ENCODE measurements at places on chromosomes 7 and 10. TPM values are rescaled to one million over a fixed set of nuclear protein-coding genes. Genes with fewer than 3 reads are reported as not detected.

EVX1 gene
- total RNA-seq, result 1.1 TPM

C10orf105 gene
- total RNA-seq, result 0.26 TPM

DNA sequence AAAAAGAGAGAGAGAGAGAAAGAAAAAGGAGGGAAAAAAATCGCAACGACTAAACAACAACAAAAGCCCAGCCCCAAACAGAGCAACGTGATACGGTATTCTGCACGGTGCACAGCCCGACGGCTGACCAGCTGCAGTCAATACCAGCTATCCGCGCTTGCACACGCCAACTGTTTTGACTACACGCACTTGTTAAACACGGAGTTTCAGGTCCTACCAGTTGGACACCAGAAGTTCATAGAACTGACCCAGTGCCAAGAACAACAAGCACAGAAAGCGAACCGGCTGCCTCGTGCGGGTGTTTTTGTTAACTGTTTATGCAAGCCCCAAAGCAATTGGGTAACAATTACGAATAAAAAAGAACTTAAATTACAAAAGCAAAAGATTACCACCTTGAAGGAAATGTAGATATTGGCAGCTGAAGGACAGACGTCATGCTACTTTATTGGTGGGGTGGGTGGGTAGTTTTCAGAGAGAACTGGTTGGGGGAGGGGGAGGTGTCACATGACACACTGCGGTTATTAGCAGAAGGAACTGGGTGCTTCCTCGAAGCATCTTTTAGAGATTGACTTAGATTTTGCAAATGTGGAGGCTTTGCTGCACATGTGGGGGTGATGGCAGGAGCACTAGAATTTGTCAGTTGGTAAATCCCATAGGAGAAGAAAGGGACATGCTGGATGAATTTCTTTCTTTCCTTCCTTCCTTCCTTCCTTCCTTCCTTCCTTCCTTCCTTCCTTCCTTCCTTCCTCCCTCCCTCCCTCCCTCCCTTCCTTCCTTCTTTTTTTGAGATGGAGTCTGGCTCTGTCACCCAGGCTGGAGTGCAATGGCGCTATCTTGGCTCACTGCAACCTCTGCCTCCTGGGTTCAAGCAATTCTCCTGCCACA is 110.6 kb upstream of the EFCAB10 start:
- peak; percentile 86 for DNase-seq

- DNase-seq, result no peak
Observed at GRCh38 chr10:112789248-112789647, 160.8 kb upstream of the TCF7L2 start.

TACR2 gene
- 4.5 TPM for total RNA-seq

DNA sequence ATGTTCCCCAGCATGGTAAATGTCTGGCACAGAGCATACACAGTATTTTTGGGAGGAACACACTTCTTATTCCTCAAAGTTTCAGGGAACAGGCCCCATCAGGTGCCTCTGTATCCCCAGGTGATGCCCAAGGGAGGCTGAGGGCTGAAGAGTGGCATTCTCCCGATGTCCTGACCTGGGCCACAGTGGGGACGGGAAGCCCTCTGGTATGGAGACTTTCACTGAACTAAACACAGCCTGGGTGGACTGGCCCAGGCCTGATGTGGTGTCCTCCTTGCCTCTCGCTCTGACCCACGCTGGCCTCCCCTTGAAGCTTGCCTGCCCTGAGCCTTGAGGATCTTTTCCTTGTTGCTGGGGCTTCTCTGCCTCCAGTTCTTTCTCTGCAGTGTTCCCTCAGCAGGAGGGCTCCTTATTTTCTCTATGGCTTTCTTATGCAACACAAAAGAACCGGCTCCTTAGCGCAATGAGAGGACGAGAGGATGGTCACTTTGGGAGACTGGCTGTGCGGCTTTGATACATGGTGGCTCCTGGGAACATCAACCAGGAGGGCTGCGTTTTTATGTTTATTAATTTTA is 157.5 kb upstream of the TNS3 start:
- DNase-seq, result no peak

GRCh38 chr7:126394406-126394805 is 858.3 kb downstream of the GRM8 start:
- no peak for DNase-seq

DNA sequence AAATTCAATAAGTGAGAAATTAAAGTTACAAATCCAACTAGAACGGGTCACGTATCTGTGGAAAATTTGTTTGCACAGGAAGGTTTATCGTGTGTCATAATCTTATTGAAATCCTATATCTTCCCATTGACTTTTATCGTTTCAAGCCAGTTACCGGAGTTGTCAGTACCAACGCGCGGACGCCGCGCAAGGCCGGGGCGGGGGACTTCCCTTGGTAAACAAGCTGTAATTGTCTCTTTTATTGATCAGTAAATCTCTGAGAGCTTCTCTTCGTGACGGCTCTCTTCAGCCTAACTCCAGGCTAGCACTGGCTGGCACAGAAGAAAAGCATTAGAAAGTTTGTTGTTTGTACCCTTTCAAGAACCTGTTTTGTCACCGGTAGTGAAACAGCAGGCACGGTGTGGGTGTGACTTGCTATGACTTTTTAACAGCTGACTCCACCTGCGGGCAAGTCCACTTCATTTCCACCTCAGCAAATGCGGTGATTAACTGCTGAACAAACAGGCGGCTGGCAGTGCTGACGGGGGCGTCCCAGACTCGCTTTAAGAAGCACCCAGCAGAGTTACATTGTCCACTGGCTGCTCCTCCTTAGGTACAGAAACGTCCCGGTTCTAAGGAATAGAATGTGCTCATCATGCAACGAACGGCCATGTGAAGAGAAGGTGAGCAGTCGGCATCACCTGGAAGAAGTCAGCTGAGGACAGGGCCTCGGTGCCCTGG is 215.8 kb downstream of the MAD1L1 start:
- no peak for DNase-seq

DNA sequence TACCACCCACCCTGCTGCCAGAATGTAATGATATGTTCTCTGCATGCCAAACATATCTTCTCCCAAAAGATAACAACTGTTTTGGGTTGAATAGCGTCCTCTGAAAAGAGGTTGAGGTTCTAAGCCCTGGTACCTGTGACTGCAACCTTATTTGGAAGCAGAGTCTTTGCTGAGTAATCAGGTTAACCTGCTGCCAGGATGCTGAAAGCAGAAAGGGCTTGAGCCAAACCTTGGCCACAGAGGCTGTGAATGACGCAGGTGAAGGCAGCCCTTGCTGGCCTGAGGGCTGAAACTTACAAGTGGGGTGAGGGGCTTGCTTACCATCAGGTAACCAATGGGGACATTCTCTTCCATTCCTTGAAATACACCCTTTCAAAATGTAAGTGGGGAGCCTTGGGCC is 151.8 kb upstream of the RHEB start:
- no peak for DNase-seq

UBTD1 gene
- total RNA-seq, result 3.5 TPM

DNA sequence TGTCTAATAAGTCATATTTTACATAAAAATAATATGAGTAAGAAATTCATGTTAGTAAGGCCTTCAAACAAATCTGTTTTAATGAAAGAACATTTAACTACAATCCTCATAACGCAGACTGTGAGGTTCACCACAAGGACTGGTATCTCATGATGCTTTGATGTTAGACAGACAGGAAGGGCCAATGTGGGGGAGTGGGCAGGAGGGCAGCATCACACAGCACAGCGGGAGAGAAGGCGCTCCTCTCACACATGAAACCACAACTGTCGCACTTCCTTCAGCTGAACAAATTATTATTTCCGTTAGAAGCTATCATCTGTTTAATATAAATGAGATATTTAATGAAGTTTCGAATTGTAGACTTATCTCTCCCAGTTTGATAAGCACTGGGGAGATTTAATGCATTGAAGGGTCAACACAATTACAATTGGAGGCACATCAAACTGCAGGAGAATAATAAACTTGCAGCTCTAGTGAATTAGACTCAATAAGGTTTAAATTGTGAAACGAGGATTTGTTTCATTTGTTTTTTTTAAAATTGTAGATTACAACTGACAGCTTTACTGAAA is 466.1 kb downstream of the PARD3 start:
- DNase-seq, result no peak

GRCh38 chr7:1847260-1848001 is 177.4 kb downstream of the ELFN1 start:
- DNase-seq, result no peak

DPP6 gene
- total RNA-seq, result 2.4 TPM

DNA sequence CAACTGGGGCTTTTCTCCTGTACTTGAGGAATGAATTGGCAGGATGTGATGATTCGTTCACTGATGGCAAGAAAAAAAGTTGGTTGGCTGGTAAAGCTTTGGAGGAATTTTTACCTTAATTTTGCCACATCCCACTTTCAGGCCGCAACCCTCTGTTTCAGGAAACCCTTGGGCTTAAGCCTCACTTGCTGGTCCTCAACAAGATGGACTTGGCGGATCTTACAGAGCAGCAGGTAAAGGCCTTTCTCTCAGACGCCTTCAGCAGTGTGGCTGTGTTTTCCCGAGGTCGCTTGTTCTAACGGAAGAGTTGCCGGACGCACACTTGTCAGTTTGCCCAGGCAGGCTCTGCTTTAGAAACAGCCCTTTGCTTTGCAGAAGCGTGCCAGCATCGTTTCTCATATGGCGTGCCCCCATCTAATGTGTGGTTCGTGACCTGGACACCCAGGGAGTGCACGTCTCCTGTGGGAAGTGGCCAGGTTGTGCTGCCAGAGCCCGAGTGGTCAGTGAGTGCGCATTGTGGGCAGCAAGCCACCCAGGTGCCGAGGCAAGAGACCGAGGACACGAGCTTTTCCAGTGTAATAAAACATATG is 2.2 kb downstream of the MTG1 start:
- no peak for DNase-seq

AGMO gene
- total RNA-seq, result 1.1 TPM

DNA sequence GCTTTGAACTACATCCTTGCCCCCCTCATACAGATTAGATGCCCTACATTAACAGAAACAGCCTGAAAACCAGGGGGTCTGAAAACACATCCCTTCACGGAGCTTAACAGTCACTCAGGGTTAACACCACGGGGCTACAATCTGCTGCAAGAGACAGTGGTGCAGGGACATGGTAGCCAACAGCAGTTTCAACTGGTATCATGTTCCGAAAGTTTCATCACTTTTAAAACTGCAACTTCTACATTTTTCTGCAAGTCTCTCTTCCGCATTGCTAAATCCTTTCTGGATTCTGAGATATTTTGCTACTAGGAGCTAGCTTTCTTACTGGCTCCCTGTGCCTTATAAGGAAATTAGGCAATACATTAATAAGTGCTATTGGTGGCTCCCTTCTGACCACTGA is 92.6 kb downstream of the JAZF1 start:
- no peak for DNase-seq

DNA sequence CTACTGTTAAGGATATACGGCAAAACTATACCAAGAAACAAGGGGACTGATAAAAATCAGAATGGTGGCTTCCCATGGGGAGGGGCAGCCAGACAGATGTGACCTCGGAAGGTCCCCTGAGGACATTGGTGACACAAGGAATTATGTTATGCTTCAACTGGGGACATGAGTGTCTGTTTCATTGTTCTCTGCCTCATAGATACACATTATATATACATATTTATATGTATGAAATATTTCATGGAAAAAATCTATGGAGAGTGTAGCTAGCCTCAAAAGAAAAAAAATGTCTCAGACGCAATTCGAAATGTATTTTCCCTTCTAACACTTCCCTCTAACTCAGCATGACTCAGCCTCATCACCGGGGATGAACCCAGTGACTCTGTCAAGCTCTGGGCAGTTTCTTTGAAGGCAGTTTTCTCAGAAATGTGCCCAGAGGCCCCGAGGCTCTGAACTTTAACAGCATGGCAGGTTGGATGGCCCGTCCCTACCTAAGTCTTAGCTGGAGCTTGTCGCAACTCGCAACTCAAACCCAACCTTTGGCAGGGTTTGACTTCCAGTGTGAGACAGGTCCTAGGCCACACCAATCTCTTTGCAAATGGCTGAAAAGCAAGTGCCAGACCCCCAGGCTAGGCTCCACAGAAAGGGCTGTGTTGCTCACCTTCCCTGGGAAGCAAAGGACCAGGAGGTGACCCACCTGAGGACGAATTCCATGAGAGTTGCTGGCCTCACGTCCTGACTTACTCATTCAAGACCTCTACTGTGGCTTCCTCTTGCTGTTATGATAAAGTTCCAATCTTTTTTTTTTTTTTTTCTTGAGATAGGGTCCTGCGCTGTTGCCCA is 86.9 kb downstream of the CARD11 start:
- no peak for DNase-seq

FGL2 gene
- 222 TPM for total RNA-seq

CTAGE4 gene
- total RNA-seq, result 7.8 TPM

GRCh38 chr7:33771422-33771821 is 133.9 kb upstream of the BMPER start:
- no peak for DNase-seq

PALD1 gene
- 10.2 TPM for total RNA-seq

- DNase-seq, result no peak
Observed at GRCh38 chr7:70134029-70134770, 535.9 kb downstream of the AUTS2 start.

DNA sequence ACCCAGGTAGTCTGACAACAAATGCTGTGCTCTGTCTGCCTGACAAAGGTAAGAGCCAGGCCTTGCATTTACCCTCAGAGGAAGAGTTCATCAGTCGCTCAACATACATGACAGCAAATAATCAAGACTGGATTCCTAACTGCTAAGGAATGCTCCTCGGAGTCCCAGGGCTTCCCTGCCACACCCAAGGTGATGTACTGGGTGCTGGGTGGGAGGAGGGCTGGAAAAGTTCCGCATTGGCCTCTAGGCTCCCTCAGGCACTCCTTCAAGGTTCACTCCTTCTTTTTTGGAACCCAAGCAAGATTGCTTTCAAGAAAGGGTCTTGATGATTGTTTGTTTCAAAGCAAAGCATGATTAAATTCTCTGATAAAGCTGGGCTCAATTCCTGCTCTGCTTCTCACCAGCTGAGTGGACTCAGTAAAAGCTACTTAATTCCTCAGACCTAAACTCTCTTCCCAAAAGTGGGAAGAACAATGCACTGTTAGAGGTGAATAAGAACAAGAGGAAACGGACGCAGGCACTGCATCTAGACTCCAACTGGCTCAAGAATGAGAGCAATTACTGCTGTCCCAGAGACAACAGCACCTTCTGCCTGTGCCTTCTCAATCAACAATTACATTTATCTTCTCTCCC is 173.5 kb downstream of the ELMO1 start:
- no peak for DNase-seq

LIPK gene
- not detected for total RNA-seq

NUTM2A gene
- 0.69 TPM for total RNA-seq

GOLGA7B gene
- 0.11 TPM for total RNA-seq

DNA sequence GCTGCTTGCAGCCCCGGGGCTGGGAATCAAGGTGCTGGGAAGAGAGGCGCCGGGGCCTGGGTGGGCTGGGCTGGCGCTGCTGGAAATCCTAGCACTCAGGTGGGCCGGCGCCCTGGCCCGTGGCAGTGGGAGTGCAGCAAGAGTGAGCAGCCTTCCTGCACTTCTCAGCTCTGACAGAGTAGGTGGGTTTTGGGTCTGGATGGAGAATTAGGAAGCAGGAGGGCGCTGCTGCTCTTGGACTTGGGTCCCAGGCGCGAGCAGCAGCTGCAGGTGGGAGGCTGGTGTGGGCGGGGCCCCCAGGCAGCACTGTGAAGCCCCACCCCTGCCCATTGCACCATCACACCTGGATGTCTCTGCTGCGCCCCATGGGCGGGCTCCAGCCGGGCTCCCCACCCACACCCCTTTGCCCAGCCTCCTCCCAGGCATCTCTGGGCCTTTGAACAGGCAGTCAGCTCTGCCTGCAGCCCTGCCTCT is 6.0 kb downstream of the BRI3 start:
- no peak for DNase-seq

Data from urinary bladder (tissue), 4 donors.